ENCODE measurements at places on chromosomes 4 and X. TPM values are rescaled to one million over a fixed set of nuclear protein-coding genes. Genes with fewer than 3 reads are reported as not detected.

DNA sequence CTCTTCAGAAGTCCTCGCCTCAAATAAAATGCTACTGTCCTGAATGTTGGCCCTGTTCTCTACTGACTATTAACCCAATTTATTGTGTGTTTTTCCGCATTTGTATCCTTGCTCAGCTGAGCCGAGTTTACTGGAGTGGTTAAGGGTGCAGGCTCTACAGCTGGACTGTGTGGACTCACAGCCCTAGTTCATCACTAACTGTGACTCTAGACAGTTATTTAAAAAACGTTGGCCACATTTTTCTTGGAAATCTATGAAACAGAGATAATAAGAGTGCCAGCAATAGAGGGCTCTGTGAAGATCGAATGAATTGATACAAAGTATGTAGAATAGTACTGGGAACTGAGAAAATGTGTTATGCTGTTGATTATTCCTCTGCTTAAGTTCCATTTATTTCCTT lies 2.9 kb upstream of the GUF1 start:
- no peak for DNase-seq

DNA sequence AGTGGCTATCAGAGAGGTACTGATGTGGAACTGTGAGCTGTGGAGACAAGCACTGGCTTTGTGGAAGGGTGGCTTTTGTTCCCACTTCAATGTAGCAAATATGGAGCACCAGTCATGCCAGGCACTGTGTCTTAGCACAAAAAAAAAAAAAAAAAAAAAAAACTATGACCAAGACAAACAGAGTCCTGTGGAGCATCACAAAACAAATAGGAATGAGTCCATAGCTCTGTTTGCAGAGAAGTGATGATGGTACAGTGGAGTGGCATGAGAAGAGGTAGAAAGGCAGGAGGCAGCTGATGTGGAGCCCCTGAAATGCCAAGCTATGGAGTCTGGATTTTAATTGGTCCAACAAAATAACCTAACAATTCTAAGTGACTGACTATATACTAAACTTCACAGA lies 116.9 kb downstream of the RAB28 start:
- DNase-seq, result no peak

SULT1B1 gene
- total RNA-seq, result 0.65 TPM

GRCh38 chr4:10959586-10959985 lies 275.0 kb upstream of the CLNK start:
- no peak for DNase-seq

CYLC1 gene
- total RNA-seq, result not detected

DNA sequence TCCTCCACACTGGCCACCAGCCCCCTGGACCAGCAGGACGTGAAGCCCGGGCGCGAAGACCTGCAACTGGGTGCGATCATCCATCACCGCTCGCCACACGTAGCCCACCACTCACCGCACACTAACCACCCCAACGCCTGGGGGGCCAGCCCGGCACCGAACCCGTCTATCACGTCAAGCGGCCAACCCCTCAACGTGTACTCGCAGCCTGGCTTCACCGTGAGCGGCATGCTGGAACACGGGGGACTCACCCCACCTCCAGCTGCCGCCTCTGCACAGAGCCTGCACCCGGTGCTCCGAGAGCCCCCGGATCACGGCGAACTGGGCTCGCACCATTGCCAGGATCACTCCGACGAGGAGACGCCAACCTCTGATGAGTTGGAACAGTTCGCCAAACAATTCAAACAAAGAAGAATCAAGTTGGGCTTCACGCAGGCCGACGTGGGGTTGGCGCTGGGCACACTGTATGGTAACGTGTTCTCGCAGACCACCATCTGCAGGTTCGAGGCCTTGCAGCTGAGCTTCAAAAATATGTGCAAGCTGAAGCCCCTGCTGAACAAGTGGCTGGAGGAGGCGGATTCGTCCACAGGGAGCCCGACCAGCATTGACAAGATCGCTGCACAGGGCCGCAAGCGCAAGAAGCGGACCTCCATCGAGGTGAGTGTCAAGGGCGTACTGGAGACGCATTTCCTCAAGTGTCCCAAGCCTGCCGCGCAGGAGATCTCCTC lies 600 bp downstream of the POU3F4 start:
- DNase-seq, result no peak

EVC gene
- 6.7 TPM for total RNA-seq

Data from Right ventricle myocardium inferior (tissue), 1 donor.